ENCODE measurements at places on chromosomes 6 and 20.
A peak's percentile ranks its signal among the peaks of the same experiment; 100 is the strongest.

DNA sequence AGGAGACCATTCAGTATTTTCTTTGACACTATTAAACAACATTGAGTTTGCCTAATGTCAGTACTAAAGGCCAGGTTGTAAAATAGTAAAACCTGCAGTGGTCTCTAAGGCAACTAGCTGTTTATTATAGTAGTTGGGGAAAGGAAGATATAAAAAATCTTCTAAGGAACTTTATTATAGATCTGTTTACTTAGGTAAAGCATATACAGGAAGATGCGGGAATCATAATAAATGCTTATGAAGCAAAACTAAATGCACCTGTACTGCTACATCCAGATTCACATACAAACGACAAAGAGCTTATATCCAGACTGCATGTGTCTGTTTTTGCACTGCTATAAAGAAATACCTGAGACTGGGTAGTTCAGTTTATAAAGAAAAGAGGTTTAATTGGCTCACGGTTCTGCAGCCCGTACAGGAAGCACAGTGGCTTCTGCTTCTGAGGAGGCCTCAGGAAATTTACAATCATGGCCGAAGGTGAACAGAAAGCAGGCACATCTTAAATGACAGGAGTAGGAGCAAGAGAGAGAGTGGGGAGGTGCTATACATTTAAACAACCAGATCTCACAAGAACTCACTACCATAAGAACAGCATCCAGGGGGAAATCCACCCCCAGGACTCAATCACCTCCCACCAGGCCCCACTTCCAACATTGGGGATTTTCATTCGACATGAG lies 8.7 kb upstream of the TRIM39 start:
- DNase-seq, result no peak

DNA sequence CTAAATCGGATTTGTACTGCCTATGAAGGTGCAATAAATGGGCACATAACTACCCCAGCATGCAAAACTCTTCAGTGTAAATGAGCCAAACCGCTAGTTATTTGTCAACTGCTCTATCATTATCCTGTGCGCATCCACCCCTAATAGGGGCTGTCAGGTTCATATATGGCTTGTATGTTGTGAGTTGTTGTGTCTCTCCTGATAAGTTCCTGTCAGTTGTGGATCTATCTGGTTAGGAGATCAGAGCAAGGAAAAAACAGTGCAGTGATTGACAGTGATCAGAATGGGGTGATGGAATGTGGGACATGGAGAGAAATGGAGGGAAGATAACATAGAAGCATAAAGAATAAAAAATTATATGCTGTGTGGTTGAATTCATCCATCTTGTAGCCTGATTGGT lies 686.9 kb upstream of the ID4 start:
- no peak for DNase-seq

DNA sequence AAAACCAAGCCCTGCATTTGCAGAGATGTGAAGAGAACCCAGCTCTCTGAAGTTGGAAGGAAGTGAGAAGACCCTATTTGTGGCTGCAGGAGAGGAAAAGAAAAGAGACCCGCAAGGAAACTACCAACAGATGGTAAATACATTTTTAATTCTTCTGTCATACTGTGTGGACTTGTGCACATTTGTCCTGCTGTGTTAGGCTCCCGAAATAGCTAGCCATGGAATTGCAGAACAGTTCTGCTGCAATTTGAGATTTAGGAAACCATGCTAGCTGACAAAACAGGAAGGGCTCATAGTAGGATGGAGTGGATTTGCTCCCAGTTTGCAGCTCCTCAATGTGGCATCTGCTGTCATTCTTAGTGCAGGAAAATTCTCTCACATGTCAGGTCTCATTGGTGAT lies 12.1 kb upstream of the ATXN1 start:
- DNase-seq, result no peak

DNA sequence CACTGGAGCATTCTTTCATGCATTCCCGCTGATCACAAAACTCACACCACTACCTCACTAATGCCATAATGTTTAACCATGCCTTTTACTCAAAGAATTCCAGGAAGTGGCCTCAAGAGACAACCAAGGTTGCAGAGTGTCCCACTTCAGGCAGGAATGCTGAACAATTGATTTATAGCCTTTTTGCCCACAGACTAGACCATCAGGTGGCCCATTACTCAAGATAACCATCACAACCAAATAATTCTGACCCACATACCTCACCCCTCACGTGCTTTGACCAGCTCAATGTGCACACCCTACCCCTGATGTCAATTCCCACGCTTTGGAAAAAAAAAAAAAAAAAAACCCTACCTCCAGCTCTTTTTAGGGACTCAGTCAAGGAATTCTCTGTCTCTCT lies 220.6 kb upstream of the UFL1 start:
- DNase-seq, result no peak

GRCh38 chr20:40073535-40074111 lies 615.4 kb downstream of the MAFB start:
- DNase-seq, result no peak

DNA sequence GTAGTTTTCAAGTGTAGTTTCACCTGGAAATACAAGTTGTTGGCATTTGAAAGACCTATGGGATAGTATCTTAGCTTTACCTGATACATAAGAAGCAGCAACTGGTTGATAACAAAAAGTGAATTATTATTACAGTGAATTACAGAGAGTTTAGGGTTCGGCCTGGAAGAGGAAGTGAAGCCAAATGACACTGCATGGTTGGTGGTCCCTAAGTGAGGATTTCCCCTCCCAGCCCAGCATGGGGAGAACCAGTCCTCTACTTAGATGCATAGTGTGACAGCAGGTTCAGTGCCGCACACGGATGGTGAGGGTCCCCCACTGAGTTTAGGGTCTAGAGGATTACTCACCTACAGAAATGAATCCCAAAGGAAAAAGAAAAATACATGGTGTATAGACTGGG lies 18.1 kb downstream of the HLA-DPB1 start:
- DNase-seq, result no peak

GRCh38 chr6:142846459-142846831 lies 98.5 kb downstream of the HIVEP2 start:
- peak; percentile 46 for DNase-seq

GRCh38 chr6:163630572-163630971 lies 216.1 kb downstream of the QKI start:
- DNase-seq, result no peak

- DNase-seq, result no peak
These were observed 157.3 kb downstream of the BACH2 start for GRCh38 chr6:90139272-90139817.

DNA sequence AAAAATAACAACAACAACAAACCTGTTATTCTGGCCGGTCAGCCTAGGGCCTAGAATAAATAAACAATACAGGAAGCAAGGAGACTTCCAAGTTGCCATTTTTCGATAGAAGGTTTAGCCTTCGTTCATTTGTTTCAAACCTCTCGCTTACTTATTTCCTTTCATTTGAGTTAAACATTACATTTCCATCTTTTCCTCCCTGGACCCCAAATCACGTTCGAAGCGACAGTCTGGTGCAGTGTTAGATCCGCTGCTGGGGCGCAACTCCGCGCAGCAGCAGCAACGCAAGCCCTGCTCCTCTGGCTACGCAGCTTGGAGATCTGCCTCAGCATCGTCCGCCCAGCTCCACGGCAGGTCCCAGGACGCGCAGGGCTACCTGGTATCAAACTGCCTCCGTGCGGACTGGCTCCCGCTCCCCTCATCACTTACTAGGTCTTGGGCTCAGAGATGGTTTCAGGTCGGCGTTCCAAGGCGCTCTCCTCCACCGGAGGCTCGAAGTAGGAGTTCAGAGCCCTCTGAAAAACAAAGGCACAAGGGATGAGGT lies 530 bp downstream of the TDP2 start:
- DNase-seq, result no peak

DNA sequence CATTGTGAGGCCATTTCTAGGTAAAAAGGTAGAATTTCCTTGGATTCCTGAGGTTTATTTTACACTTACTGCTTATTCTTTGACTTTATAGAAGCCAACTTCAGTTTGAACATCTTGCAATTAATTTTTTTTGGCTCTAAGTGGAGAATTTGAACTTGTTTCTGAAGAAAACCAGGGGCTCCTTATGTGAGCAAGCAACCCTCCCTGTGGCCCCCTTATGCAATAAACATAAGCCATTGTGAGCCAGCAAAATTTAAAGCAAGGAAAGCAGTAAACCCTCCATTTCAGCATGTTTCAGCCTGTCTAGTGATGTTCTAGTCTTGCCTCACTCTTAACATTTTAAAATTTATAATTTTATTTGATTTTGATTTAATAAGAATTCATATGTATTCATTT lies 5.6 kb downstream of the HLA-F start:
- DNase-seq, result no peak

DNA sequence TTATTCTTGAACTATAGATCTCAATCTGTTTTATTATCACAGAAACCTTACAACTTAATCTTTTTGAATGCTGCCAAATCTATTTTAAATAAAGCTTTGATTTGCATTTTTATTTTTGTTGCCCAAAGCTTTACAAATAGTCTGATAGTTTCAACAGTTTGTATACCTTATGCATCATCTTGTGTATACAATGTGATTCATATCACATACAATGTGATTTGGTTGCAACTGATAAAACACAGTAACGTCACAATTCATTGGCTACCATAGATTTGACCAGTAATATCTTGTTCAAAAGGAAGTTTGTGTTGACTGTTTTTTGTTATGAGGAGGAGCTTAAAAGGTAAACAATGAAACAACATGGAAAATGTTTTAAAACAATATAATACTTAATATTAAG lies 110.9 kb downstream of the EYA4 start:
- DNase-seq, result no peak

DNA sequence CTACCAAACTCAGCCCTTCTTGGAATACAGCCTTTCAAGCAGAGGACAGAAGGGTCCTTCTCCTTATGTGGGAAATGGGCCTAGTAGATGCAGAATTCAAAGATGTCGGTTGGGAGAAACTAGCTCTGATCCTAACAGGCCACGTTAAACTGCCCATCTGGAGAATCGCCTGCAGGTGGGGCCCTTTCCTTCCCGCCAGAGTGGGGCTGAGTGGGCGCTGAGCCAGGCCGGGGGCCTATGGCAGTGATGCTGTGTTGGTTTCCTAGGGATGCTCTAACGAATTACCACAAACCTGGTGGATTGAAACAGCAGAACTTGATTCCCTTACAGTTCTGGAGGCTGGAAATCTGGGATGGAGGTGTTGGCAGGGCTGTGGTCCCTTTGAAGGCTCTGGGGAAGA lies 9.1 kb downstream of the MAPK13 start:
- no peak for DNase-seq

GRCh38 chr20:1813101-1813529 lies 82.1 kb upstream of the SIRPA start:
- DNase-seq, result peak; percentile 92

GRCh38 chr6:5486214-5486613 lies 224.9 kb downstream of the FARS2 start:
- no peak for DNase-seq

- DNase-seq, result peak; percentile 17
These were observed 83.4 kb upstream of the TOP1 start for GRCh38 chr20:40945189-40945588.

DNA sequence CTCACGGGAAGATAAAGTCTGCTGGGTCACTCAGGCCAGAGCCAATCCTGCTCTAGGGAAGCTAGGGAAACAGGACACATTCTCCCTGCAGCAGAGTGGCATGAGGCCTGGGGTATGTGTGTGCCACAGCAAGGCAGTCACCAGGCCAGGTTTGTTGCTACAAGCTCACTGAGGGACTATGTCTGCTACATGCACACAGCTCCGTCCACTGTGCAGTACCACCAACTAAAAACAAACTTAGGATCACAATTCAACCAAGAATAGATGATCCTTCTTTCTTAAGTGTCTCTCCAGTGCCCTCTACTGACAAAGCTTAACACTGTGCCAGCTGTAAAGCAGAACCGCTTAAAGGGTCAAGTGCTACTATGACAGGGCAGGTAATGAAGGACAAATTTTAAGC lies 192.5 kb downstream of the PTPRK start:
- no peak for DNase-seq

GRCh38 chr6:156822747-156823206 lies 45.6 kb downstream of the ARID1B start:
- DNase-seq, result no peak

DNA sequence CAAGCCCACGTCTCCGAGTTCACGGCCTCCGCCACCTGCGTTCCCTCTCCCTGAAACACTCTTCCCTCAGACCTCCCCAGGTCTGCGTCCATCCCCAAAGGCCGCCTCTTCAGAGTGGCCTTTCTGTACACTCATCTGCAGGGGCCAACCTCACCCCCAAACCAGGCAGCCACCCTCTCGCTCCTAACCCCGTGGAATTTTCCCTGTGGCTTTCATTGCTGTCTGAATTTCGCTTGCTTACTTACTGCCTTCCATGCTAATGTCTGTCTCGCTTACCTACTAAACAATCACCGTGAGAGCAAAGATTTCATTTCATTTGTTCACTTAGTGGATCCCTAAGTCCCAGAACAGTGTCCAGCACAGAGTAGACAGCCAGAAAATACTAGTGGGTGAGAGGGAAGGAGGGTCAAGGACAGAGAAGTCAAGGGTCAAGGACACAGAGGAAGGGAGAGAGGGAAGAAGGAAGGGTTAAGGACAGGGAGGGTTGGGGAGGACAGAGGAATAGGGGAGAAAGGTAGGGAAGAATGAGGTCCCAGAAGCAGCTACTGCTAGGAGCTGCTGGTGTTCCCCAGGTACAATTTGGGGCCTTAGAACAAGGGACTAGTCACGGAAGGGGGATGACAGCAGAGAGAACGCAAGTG lies 114.7 kb downstream of the NFATC2 start:
- DNase-seq, result no peak

GRCh38 chr6:81606965-81607381 lies 145.5 kb downstream of the TENT5A start:
- no peak for DNase-seq

DNA sequence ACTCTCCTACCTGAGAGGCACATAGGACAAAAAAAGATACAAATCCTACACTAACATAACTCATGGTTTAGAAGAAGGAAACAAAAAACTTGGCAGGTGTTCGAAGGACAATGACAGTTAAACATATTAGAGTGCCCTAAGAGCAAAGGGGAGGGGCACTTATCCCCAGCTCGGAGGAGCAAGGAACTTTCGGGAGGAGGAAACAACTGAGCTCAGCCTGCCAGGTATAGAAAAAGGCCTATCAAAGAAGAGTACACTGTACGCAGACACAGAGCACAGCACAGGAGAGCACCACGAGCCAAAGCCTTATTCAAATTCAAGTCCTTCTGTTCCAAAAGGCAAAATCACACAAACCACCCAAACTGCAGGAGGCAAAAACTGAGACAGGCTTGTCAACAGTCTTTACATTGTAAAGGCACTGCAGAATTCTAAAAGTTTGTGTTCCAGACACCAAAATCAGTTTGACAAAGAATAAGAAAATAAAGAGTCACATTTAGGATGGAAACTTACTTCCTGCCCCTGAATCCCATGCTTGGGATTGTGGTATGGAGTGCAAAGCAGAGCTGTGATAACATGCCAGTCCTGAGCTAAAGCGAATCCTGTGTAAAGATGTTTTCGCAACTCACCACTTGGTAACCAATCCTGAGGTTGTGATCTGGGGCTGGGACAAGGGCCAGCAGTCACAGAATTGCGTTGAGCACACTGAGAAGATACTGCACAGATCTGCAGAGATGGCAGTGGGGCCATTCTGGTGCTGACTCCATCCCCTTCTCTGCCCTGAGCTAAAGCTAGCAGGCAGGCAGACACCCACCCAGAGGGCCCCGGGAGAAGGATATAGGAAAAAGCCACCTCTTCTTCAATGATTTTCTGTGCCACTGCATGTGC lies 108.6 kb downstream of the CHD6 start:
- DNase-seq, result no peak

- no peak for DNase-seq
These were observed 99.4 kb downstream of the BFSP1 start for GRCh38 chr20:17431621-17432364.

Data from PC-9 (cell line).